ENCODE measurements at places on chromosomes 7 and 10.

- no peak for DNase-seq
These were observed 30.4 kb downstream of the FOXK1 start for GRCh38 chr7:4712281-4713182.

DNA sequence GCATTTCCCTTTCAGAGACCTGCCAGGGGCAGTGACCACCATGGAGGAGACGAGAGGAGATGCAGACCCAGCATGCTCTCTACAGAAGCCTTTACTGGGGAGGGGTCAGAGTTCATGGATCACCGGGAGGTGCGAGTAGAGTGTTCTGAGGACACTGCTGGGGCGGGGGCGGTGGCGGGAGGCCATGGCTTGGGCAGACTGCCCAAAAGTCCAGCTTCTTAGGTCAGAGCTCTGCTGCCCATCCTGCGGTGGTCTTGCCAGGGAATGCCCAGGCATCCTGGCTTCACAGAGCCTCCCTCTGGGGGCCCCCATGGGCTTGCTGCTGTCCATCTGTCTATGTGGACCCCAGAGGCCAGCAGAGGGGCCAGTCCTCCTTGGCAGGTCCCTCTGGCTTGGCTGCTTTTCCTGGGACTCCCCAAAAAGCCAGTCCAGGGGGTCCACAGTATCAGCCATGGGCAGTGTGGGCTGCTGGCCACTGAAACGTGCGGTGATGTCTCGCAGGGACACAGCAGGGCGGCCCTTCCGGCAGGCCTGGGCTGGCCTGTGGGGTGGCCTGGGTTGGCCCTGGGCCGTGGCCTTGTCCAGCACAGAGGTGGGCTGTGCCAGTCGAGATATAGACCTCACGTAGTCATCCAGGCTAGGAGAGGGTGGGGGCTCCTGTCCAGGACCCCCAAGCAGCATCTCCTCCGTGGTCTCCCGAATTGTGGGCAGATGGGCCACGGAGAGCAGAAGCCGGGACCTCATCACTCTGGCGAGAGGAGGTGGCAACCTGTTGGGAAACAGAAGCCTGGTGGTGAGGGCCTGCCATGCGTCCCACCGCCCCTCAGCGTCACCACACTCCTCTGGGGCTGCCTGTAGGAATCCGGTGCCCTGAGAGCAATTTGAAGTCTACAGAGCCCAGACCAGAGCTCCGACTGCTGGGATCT lies 1.1 kb downstream of the DEPP1 start:
- DNase-seq, result no peak

- DNase-seq, result no peak
These were observed 32.7 kb downstream of the PRKAG2 start for GRCh38 chr7:151844071-151844824.

GRCh38 chr7:33061282-33061937 lies 1.2 kb downstream of the NT5C3A start:
- DNase-seq, result no peak

GRCh38 chr7:81407094-81407493 lies 362.8 kb downstream of the HGF start:
- DNase-seq, result no peak

DNA sequence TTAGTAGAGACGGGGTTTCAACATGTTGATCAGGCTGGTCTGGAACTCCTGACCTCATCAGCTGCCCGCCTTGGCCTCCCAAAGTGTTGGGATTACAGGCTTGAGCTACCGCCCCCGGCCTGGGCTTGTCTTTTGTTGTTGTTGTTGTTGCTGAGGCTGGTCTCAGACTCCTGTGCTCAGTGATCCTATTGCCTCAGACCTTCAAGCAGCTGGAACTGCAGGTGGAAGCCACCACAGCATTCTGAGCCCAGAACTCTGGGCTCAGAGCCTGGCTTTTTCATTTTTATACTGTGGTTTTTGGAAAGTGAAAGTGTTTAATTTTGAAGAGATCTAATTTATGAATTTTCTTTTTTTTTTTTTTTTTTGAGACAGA lies 16.2 kb upstream of the DNAJB6 start:
- DNase-seq, result no peak

DNA sequence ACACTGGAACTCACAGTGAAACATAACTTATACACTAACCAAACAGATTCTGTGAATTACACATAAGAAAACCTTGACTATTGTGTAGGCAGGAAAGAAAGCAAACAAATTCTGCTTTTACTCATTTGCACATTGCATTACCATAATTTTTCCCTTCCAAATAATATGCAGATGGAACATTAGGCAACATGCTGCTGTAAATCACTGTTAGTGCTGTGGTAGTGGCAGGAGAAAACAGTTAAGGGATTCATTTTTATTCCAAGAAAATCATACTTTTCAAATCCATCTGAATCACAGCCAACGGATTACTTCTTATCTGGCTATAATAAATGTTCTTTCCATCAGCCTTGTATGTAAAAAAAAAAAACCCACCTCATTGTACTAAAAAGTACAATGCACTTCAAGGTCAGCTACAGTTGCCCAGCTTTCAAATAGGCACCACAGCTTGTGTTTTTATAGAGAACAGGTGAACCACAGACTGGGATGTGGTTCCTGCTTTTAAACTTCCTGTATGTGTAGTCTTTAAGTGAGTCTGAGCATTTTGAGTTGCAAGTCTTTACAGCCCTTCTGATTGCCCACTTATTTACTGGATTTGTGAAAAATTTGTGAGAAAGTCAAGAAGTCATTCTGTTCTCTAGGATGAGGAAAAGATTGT lies 590.0 kb upstream of the SEMA3D start:
- DNase-seq, result no peak

DNA sequence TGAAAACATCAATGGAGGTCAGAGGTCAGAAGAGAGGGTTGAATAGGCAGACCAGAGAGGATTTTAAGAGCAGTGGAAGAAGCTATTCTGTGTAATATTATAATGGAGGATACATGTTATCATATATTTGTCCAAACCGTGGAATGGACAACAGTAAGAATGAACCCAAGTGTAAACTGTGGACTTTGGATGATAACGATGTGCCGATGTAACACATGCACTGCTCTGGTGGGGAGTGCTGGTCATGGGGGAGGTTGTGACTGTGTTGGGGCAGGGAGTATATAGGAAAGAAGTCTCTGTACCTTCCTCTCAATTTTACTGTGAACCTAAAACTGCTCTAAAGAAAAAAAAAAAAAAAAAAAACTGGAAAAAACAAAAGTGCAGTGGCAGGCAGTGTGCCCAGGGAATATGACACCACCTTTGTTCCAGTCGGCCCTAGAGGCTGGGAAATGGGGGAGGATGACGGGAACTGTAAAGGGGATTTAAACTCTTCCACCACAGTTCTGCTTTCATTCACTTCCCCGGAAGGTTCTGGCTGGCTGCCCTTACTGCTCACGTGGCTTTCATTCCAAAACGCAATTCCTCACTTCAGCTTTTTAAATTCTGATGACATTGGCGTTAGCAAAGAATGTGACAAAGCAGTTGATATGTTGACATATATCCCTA lies 113.7 kb upstream of the ANKRD1 start:
- no peak for DNase-seq

DNA sequence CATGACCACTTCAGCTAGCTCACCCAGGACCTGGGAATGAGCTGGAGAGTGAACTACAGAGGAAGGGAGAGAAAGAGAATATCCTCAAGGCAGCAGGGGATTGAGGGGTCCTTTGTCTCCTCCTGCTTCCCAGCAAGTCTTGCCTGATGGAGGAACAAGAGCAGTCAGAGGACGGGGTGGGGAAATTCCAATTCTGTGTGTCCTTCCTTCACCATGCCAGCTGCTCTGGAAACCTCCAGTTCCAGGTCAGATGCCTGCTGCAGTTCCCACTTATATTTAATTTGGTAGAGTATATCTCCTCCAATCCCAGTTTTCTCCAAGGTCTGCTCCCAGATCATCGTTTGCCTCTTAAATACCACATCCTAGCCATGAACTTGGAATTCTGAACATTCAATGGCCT lies 21.4 kb upstream of the LEP start:
- DNase-seq, result no peak

DNA sequence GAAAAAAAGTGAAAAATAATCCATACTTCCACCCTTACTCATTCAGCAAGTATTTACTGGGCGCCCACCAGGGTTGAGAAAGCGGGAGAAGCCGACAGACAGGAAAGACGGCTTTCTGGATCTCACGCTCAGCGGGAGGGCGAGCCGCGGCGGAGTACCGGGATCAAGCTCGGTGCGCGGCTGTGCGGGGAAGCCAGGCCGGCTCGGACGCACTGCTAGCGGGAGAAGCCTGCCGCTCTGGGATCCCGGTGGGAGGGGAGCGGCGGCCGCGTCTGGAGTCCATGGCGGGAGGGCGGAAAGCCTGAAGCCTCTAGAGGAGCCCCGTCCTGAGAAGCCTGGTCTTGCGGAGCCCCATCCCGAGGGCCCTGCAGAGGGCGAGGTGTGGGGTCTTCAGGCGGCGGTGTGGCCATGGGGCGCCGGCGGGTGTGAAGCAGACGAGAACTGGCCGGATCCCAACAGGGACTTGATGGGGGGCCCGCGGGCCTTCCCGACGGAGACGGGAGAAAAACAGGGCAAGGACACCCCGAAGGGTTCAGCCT lies 82.9 kb downstream of the VIPR2 start:
- no peak for DNase-seq

GRCh38 chr7:100577507-100577906 lies 3.8 kb upstream of the SAP25 start:
- no peak for DNase-seq

DNA sequence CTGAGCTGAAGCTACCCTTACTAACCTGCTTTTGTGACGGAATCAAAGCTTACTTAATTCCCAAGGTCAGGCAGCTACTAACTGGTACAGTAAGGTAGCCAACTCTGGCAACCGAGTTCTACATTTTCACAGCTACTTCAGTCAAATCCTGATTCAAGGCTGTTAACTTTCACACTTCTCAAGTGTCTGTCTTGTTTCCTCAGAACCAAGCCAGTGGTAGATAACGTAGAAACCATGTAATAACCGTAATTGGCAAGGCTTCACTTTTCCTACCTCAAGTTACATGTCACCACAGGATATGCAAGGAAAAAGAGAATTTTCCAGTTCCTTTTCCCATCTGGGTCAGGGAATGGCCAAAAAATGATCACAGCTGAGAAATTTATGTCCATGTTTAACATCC lies 746.7 kb downstream of the NRG3 start:
- DNase-seq, result no peak

- no peak for DNase-seq
These were observed 40.7 kb upstream of the FMC1 start for GRCh38 chr7:139300390-139300789.

DNA sequence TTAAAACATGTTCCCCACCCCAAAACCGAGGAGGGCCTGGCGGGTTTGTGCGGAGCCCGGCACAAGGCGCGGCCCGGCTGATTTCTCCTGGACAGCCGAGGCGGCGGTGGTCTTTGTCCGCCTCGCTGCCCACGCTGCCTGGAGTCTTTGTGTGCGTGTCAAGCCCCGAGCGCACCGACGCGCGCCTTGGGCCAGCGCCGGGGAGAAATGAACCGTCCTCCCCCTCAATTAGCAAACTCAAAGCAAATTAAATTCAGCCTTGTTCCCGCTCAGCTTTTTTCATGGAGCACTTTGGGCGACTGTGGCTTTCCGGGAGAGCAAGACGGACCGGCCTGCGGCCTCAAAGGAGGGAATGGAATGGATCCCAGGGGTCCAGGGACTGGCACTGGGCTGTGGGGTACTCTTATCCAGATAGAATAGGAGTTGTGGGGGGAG lies 4.1 kb downstream of the EMX2 start:
- no peak for DNase-seq

DNA sequence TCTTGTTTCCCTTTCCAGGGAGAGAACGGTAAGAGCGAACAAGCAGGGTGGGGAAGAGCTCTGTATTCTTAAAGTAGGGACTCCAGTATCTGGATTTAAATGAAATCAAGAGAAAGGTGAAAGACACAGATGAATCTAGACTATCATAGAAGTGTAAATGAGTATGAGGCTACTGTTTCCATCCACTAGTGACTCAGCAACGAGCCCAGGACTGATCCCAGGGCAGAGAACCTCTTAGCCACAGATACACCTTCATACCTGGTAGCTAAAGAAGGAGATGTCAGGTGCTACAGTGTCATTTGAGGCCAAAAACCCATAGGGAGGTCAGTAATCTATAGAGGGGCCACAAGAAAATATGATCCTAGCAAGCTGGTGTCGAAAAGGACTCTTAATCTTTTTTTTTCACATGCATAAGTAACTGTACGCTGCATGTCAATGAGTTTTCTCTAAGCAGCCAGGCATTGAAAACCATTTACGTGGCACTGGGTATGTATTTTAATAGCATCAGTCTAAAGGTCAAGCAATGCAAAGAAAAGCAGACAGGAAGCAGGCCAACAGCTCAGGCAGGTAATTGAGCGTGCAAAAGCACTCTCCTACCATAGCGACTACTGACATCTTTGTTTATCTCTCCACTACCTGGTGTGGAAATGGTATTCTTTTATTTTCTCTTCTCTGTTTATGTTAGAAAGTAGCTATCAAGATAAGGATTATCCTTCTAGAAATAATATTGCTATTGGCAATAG lies 91.5 kb upstream of the EGR2 start:
- no peak for DNase-seq
